ENCODE measurements at places on chromosomes 12 and 14.
A peak's percentile ranks its signal among the peaks of the same experiment; 100 is the strongest.

DNA sequence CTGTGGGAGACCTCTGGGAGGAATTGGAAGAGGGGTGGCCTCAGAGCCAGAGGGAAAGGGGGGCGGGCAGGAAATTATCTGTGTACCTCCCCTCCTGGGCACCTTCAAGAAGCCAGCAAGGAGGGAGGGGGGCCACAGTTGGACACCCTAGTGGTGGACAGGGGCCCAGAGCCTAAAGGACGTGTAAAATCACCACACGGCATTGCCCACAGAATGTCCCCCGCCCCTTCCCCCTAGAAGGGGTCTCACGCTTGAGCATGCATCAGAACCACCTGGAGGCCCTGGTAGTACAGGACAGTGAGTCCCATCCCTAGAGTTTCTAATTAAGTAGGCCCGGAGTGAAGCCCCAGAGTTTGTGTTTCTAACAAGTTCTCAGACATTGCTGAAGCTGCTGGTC is 8.2 kb downstream of the ENDOU start:
- DNase-seq: no peak

DNA sequence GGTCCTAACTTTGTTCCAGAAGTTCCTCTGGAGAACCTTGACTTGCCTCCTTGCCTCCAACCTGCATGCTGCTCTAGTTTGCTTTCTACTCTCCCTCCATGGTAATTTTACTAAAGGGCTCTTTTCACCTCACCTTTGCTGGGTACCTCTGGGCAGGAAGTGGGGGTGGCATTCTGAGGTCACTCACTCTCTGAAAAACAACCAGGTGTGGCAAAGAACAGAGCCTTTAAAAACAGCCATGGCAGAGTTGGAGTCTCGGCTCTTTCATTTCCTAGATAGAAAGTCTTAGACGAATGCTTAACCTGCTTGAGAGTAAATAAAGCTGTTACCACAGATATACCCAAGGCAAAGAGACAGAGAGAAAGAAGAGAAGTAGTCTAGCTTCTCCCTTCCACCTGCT is 827.9 kb downstream of the BCL11B start:
- peak; percentile 32 for DNase-seq

DNA sequence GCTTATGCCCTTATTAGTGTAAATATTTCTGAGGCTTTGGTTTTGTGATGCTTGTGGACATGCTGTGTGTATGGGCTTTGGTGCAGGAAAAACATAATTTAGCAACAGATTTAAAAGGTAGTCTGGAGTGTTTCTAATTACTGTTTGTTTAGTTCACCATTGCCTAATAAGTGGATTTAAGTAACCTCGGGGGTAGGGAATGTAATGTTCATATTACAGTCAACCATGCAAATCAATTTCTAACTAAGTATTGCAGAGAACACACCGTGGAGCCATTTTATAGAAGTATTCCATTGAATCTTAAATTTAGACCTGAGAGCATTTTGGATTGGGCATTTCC is 53.5 kb downstream of the ANO6 start:
- no peak for DNase-seq

DNA sequence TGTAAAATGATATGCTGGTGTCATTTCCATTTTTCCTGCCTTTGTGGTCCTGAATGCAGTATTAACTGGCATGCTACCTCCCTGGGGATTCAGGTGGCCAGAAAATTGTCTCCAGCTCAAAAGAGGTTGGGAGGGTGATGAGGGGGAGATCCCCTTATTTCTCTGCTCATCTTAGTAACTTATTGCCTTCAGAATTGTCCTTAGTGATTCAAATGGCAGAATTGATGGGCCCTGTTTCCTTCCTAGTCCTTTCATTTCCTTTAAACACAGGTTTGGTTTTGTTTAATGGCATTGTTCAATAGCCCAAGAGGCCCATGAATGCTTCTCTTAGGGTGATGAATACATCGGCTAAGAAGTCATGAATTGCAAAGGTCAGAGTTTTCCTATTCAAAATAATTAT is 207.0 kb downstream of the SLC41A2 start:
- no peak for DNase-seq

DNA sequence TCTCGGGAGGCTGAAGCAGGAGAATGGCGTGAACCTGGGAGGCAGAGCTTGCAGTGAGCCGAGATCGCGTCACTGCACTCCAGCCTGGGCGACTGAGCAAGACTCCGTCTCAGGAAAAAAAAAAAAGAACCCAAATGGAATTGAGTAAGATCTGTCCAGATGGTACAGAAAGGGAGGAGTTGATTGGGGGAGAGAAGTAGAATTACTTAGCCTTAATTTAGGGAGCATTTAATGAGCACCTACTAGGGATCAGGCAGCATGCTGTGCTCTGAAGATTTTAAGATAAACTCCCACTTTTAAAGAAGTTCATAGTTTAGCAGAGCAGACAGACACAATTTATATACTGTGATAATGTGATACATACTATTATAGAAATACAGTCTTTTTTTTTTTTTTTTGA is 4.5 kb downstream of the RAB5B start:
- no peak for DNase-seq

DNA sequence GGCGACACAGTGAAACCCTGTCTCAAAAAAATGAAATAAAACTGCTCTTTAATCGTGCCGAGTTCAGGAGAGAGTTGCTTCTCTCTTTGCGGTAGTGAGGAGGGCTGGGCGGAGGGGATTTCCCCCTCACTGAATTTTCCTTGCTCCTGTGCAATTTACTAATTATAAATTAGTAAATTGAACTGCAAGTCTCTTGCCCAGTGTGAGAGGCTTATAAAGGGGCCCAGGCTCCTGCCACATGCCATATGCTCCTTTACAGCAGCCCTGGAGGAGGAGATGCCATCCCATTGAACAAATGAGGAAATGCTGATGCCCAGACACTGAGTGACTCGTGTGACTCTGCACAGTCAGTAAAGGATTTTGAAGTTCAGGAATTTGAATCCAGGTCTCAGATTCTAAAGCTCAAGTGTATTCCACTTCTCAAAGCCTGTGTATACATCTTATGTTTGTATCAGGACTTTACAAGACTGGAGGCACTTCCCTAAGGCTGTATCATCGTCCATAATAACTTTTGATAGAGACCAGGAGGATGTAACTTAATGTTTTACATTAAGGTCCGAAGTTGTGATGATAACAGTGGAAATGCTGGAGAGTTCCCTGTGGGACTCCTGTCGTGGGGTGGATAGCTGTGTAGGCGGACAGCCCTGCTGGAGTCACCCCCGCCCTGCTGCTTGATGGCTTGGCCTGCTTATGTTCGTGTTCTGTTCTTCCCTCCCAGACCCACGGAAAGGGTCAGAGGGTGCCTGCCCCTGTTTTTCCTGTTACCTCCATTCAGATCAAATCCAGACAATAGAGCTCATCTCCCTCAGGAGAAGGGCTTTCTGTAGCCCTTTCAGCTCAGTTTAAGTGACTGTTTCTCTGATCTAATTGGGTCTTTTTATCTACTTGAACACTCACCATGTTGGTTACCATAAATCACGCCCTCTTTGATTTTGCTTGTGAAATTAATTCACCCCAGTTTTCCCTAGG is 13.9 kb downstream of the PELI2 start:
- no peak for DNase-seq

DNA sequence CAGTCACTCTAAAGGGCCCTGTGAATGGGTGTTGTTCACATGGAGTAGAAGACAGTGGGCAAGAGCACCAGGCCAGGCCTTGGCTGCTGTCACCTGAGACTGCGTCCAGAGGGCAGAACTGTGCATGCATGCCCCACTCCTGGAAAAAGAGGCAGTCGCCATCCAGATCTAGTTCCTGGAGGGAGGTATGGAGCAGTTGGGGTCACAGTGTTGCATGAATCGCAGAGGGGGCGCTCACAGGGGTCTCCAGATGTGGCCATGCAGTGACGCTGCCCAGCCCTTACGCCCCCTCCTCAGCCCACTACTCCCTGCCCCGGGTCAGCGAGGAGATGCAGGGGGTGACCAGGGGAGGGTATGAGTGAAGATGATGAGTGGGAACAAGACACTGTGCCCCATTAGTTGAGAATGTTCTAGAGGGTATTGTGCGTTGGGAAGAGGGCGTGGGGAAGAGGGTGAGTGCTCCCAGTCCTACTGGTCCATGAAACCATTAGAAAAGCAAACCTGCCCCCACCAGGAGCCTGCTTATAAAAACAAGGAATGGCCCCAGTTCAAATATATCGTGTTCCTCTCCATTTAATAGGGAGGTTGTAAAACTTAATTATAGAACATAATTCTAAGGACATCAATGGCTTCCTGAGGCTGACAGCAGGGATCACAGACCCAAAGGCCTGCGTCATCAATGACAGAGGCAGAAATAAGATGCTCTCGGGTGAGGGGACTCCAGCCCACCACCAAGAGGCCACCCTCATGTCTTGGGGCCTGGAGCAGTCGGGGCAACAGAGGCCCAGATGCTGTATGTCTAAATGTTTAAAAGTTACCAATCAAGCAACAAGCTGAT is 32.2 kb upstream of the BCL7A start:
- DNase-seq: no peak

DNA sequence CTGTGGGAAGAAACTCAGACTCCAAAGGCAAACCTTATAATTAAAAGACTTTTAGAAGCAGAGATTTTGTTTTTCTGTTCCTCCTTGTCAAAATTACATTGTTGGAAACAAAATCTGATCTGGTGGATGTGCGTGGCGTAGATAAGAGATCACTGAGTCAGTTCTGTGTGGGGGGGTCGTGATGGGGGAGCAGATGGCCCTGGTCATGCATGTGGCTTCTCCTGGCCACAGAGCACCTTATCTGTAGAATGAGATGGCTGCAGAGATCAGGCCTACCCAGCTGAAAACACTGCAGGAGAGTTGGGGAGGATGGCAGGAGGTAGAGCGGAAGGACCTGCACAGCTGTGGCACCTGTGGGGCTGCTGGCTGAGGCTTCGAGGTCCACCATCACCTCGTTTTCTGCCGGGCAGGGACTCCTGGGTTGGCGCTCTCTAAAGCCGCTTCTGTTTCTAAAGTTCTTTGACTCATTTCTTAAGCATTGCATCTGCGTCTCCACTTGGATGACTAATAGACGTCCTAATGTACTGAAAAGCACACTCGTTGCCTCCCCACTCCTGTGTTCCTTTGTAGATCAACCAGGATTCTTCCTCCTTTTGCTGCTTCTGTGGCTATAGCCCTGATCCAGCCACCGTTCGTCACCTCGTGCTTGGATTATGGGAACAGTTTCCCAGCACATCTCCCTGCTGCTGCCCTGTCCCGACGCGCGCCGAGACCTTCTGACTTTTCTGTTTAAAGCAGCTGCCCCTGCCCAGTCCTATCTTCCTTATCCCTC is 93.4 kb downstream of the TSPAN9 start:
- no peak for DNase-seq

GRCh38 chr12:105393587-105393986 is 63.1 kb downstream of the C12orf75 start:
- no peak for DNase-seq

DNA sequence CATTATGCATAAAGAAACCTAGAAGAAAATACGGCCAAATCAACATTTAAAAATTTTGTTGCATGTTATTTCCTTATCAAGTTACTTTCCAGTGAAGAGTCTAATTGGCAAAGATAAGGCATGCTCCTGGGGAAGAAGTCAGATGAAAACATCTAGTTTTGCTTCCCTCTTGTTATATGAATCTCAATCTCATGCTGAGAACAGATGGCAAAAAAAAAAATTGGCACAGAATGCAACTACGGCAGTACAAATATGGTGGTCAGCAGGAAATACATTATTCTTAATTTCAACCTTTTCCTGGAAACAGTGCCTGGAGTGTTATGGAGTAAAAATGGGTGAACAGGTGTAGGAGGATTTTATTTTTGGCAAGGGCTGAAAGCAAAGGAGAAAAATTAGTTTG is 32.8 kb downstream of the HECTD4 start:
- DNase-seq: no peak

Measured in activated CD4-positive, alpha-beta T cell treated with anti-CD3 and anti-CD28 coated beads, Interleukin-2, amount 50 U/mL, for 1 hour (primary cell).